ENCODE measurements at places on chromosomes 4 and X.

- no peak for DNase-seq
Measured at GRCh38 chrX:150983521-150984168, 510 bp downstream of the HMGB3 start.

DNA sequence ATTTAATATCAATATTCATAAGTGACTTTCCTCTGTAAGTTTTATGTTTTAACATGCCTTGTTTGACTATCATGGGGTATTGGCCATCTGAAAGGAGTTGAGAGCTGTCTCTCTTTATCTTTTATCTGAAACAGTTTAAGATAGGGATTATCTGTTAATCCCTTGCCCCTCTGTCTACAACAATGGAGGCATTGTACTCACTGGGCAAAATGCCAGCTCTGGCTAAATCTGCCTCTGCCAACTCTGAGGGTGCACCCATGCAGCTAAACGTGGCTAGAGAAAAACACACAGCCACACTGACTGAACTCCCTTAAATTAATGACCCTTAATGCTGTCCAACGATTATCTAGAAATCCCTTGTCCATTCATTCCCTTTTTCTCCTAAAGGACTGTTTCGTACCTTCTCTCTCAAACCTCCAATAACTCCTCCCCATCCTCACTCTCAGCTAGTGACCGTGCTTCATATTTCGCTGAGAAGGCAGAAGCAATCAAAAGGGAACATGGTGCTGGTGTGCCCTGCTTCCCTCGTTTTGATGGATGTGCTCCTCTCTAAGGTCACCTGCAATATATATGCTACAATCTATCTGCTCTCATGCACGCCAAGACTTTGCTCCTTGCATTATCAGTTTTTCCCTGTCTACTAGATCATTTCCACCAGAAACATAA lies 10.3 kb downstream of the PHKA2 start:
- peak; percentile 12 for DNase-seq

GRCh38 chrX:131572372-131573014 lies 28.6 kb downstream of the OR13H1 start:
- DNase-seq, result no peak

GRCh38 chrX:110758781-110759422 lies 36.7 kb downstream of the CHRDL1 start:
- DNase-seq, result no peak

- DNase-seq, result no peak
Measured at GRCh38 chrX:118271775-118272174, 74.1 kb upstream of the WDR44 start.

- DNase-seq, result no peak
Measured at GRCh38 chr4:130479020-130479419, 1383.1 kb downstream of the C4orf33 start.

DNA sequence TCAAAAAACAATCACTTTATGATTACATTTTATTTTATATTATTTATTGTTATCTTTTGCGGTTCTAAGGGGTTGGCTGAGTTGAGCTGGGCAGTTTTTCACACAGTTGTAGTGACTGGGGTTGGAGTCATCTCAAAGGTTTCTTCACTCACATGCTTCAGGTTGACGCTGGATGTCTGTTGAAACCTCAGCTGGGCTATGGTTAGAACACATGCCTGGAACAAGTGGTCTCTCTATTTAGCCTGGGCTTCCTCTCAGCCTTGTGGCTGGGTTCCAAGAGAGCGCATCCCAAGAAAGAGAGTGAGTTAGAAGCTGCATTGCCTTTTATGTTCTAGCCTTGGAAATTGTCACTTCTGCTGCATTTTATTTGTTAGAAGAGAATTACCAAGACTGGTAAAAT lies 87.4 kb downstream of the CBLL2 start:
- no peak for DNase-seq

GRCh38 chr4:93878566-93878965 lies 50.0 kb downstream of the ATOH1 start:
- DNase-seq, result no peak

GRCh38 chrX:82765811-82766210 lies 742.3 kb upstream of the POU3F4 start:
- no peak for DNase-seq

- no peak for DNase-seq
Measured at GRCh38 chr4:28350485-28350884, 1489.8 kb downstream of the STIM2 start.

DNA sequence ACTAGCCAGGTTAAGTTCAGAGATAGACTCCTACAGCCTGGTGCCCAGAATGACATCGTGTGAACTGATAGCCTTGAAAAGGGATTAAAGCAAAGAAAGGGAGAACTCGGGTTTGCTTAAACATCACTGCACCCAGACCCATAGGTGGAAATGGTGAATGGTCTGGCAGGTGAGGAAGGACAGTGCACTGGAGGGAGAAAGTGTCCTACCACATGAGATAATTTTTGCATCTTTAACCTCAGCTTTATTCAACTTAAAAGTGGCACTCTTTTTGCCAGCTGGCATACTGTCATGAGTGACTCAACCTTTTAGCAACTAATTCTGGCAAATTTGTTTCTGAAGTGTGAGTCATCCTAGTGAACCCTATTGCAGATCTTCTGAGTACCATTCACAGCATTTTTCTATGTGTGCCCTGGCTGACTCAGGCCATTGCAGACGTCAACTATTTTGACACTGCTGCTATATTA lies 53.0 kb upstream of the DAPP1 start:
- DNase-seq, result no peak

DNA sequence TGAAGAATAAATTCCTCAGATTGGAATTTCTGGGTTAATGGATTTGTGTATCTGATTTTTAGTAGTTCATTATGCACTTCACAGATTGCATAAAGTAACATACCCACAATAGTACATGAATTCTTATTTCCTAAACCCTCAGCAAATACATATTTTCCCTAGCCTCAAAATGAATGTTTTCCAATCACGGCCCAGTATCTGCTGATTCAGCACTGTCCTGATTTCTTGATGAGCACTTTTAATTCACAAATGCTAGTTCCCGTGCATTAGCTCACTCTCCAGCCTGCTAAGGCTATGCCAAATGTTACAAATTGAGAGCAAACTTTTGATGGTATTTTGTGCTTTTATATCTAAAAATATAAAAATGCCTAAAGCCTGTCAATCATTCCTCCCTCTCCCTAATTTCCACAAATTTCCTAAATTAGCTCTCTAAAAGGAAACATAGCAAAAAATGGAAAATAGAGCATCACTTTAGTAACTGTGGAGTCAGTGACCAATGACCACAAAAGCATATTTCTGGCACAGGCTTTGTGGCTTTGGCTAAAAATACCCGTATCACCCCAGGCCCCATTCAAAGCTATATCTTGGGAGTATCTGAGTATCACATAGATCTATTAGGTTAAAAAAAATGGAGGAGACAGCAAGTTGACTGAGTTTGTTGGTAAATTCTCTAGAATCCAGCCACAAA lies 75.5 kb downstream of the NAF1 start:
- no peak for DNase-seq

DNA sequence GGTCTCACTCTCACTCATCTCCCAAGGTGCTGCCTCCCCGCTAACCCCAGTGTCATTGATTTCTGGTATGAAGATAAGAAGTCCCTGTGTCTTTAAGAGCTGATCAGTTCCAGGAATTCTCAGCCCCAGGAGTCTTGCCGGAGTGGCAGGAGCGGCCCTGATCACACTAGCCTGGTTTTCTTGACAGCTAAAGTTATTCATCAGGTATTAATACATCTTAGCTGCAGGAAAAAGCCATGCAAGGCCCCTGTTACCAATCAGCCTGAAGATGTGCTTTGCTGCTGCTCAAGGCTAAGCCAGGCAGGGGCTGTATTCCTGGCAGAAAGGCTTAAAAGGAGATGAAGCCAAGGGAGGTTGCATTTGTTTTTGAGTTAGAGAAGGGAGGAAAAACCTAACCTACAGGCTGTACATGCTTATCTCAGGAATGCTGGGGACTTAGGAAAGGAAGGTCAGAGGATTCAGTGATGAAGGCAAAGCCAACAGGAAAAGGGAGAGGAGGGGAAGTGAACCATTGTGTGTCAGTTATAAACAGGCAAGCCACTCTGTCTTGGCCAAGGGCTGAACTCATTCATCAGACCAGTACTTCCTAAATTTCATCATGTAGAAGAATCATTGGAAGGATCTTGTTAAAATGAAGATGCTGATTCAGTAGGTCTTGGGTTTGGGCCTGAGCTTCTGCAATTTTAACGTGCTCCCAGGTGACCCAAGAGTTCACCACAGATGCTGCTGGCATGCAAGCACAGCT lies 8.6 kb downstream of the SRPX start:
- no peak for DNase-seq

GRCh38 chrX:71665747-71666146 lies 1.6 kb upstream of the LOC101059915 start:
- no peak for DNase-seq

- DNase-seq, result no peak
Measured at GRCh38 chr4:96262057-96262456, 422.2 kb downstream of the PDHA2 start.

- DNase-seq, result no peak
Measured at GRCh38 chr4:177964061-177964460, 521.8 kb upstream of the AGA start.

GRCh38 chr4:13912966-13913365 lies 285.4 kb upstream of the BOD1L1 start:
- DNase-seq, result no peak

DNA sequence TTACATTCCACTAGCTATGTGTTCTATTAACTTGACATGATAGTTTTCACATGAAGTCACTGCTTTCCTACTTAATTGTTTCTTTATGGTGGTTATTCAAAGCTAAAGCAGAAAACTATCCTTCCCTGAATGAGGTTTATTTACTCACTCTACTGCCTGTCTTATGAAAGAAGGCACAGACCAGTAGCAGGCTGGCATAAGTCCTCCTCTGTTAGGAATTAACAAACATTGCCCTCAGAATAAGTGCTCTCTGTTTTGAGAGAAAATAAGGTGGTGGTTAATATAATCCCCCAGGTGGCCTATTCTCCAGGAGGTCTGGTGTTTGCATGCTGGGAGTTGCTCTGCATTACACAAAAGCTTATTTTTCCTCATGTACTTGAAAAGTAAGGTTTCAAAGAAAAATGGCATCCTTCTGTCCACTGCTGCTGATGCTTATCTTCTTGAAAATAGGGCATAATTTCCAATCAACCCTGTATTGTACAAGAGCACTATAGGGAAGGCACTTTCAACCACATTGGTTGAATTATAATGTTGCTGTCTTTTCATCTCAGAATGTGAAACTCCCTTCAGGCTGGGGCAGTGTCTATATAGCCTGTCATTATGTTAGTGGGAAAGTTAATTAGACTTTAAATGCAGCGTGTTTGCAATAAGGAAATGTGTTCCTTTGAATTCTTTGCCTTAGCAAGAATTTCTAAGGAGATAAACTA lies 119.7 kb upstream of the TBC1D9 start:
- no peak for DNase-seq

DNA sequence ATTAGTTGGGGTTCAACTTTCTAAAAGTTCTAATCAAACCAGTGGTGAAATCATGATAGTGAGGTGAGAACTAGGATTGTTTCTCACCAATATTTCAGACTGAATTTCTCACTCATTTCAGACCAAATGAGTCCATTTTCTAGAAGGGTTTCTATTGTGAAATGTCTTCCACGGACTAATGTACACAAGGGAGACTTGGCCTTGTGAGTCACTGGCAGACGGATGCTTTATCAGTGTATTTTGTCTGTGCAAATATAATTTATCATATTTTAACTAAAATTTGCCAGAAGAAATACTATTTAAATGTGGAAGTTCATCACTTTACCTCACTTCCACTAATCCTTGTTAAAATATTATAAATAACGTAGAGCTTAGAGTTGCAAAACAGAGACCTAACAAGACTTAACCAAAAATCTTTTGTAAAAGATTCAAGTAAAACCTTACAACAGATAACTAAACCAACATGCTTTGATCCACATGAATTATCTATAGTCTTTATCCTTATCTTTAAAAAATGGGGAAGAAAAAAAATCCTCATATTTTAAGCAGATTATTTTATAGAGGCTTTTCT lies 506.0 kb upstream of the FAM241A start:
- no peak for DNase-seq

DNA sequence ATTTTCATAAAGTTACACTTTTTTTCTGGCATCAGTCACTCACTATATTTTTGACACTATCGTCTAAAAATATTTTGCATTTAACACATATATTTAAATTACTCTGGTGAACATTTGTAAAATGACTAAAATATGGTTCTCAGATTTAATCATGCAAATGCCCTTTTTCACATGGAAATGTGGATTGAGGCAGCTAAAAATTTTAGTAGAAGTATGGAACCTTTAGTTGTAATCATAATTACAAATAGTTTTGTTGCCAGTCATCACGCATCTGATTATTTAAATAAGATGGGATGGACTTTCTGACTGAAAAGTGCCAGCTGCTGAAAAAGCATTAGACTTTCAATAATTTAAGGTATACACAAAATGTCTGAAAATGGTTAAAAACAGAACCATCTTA lies 119.3 kb downstream of the PDHA2 start:
- no peak for DNase-seq

GRCh38 chr4:23458054-23458453 lies 431.8 kb downstream of the PPARGC1A start:
- DNase-seq, result no peak

GRCh38 chr4:3179126-3179706 lies 69.7 kb upstream of the MSANTD1 start:
- no peak for DNase-seq

- DNase-seq, result no peak
Measured at GRCh38 chr4:53559021-53559620, 32.2 kb downstream of the LNX1 start.

DNA sequence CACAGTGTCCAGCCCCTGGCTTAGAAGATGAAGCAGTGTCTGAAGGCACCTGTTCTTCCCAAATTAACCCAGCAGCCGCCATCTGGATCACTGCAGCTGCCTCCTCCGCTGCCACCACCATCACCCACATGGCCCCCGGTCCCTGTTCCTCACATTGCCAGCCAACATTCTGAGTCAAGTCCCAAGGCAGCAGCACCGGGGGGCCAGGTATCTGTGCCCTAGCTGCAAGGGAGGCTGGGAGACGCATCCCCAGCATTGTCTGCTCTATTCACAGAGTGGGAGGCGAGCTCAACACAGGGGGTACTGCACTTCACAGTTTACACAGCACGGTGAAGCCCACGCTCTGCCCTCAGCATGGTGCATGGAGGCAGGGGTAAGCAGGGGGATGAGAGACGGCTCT lies 42.3 kb upstream of the MAN2B2 start:
- no peak for DNase-seq

- DNase-seq, result no peak
Measured at GRCh38 chr4:159516556-159517140, 413.8 kb downstream of the RAPGEF2 start.

DNA sequence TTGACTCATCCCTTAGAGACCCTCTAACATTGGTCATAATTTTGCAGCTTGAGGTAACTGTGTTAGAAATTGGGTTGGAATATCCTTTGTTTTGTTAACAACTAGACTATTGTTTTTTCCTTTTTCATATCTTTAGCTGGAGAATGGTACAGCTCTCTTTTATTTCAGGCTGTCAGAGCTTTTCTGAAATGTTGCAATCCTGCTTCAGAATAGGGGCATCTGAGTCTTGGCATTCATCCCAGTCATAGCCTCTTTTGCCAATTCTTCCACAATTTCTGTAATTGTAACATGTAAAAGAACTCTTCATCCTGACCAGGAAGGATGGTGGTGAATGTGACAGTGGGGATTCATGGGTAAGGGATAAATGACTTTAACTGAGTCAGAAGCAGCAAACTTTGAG lies 128.7 kb downstream of the FHIP1A start:
- DNase-seq, result no peak

- DNase-seq, result no peak
Measured at GRCh38 chr4:7428261-7429068, 6.3 kb downstream of the PSAPL1 start.

- no peak for DNase-seq
Measured at GRCh38 chrX:136623396-136623795, 24.6 kb upstream of the CD40LG start.

All from NCI-H1105 (cell line).